ENCODE measurements at places on chromosomes 12 and 14.

GRCh38 chr12:121489874-121490273 lies 90.0 kb downstream of the RNF34 start:
- DNase-seq: no peak

- no peak for DNase-seq
Measured at GRCh38 chr12:23948291-23948690, 1.2 kb downstream of the SOX5 start.

- no peak for DNase-seq
Measured at GRCh38 chr14:68442828-68443629, 349.8 kb downstream of the ZFP36L1 start.

- no peak for DNase-seq
Measured at GRCh38 chr12:122399592-122400373, 22.7 kb downstream of the CLIP1 start.

- no peak for DNase-seq
Measured at GRCh38 chr12:17661250-17661649, 428.7 kb downstream of the RERGL start.

- DNase-seq: no peak
Measured at GRCh38 chr14:76329154-76329928, 46.6 kb upstream of the ESRRB start.

DNA sequence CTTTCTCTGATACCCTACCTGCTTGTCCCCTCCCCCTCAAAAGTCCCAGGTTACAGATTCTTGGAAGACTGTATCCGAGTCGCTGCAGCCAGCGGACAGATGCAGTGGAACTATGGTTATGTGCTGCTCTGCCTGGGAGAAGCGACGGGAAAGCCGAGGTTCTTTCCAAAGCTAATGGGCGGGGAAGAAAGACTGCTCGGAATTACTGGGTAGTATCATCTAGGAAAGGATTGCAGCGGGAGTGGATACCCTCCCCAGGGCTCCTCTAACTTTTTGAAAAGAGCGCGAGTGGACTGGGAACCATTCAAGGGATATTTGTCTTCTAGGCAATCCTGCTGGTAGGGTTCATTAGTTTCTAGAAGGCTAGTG lies 1.4 kb downstream of the PTHLH start:
- DNase-seq: no peak
